Right hindlimb (tissue), 1 donor: ENCODE measurements at places on chromosomes 3 and 15.

GRCh38 chr3:169250000-169250399 is 413.5 kb downstream of the MECOM start:
- DNase-seq: no peak

DNA sequence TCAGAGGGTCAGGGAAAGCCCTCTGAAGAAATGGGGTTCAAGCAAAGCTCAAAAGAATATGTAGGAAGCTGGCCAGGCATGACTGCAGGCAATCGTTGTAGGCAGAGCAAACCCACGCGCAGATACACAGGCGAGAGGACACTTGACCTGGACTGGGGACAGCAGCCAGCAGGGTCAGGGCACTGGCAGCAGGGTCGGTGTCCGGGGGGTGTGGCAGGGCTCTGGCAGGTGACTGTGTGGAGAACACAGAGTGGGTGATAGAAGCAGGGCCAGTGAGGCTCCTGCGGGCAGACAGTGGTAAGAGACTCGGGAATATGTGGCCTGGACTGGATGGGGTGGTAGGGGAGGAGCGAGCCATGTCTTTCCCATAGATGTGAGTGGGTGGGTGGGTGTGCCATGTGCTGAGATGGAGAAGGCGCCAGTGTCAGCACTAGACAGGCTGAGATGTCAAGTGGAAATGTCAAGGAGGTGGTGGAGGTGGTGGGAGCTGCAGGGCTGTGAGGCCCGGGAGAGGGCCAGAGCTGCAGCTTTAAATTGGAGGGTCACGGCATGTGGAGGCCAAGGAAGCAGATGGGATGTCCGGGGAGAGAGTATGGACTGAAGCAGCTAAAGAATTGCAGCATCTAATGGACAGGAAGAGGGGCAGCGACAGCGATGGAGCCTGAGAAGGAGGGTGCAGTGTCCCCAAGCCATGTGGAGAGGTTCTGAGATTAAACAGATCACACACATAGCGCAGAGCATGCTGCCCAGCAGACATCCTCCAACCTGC is 13.4 kb downstream of the TMEM43 start:
- DNase-seq: no peak

GRCh38 chr15:66474135-66474534 is 23.4 kb downstream of the SNAPC5 start:
- DNase-seq: no peak

DNA sequence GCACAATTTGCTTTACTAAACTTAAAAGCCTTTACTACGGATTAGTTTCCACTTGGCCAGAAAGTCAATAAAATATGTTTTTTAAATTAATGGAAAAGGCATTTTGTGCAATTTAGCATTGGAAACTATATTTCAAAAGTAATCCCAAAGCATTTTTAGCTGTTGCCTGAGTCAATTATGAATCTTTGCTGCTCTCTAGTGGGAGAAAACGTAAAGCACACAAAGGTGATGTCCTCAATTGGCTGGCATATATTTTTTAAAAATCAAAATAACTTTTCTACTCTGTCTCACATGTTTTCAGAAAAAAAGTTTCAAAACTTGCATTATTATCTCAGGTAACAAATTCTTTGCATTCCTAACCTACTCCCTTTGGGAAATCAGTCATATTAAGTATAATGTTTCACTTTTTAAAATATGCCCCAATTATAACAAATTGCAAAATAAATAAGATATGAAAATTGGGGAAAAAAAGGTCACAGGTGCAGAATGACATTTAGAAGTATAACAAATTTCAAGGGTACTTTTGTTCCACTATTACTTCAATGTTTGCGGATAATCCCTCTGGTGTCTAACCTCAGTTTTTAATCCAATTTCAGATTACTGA is 47.2 kb upstream of the TEX55 start:
- no peak for DNase-seq

- no peak for DNase-seq
Observed at GRCh38 chr3:175777495-175777894, 918.4 kb downstream of the NAALADL2 start.

DNA sequence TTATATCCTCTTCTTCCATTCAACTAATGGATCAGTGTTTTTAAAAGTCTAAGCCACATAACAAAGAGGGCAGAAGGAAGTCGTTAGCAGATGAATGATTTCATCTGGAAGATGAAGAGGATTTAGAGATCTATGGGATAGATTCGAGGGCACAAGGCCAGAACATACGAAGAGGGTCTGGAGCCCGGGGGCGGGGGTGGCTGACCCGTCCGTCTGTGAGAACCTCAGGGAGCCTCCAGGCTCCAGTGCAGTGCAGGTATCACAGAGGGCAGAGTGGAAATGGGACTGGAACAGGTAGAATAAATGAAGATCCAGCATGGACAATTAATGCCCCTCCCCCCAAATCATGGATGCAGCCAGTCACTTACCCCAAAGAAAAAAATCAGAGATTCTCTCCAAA is 1.5 kb upstream of the GOLGA8B start:
- DNase-seq: no peak

DNA sequence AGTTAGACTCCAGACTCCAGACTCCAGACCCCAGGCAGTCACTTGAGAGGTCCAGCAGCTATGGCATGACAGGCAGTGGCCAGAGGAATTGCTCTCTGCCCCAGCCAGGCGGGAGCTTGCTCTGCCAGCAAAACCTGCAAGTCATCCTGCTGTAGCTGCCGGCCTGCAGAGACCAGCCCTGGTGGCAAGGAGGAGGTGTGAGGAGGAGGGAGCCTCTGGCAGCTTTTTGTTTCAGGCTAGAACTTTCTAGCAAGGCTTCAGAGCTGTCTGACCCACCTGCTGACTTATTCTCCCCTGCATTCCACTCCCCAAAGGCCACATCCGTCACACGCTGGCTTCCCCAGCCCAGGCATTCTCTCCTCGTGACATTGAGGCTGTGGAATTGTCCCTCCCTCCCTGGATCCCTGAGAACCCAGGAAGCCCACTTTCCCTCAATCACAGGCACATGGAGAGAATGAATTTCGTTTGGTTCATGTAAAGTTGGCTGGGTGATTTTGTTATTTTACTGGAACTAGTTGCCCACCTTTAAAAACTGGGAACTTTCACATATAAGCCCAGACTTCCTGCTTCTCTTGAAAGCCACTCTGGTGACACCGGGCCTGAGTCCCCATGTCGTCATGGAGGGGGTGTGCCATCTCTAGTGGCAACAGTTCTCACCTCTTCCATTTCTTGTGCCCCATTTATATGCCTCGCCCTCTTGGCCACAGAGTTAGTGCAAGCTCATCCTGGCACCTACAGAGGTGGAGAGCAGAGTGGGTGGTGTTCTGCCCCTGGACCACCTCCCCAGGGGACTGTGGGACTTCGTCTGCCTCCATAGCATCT is 82.7 kb downstream of the ABHD5 start:
- no peak for DNase-seq
